ENCODE measurements at places on chromosomes 11 and 22. TPM values are rescaled to one million over a fixed set of nuclear protein-coding genes. Genes with fewer than 3 reads are reported as not detected.

DNA sequence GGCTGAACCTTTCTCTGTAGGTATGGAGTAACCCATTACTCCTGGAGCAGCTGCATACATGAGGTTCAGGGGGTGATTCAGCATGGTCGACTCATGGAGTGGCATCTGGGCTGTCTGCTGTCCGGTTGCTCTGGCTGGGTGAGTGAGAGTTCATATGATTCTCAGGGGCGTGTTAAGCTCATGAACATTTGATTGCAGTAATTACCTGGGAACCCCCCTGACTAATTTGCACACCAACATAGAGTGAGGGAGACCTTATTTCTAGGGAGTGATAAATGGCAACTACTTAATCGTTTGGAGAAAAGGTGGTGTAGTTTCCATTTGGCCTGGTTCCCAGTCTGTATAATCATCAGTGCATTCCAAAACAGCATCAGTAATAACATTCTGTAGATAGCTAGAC lies 661.9 kb downstream of the ETS1 start:
- no peak overlapping the region for H3K27ac ChIP-seq
- no peaks in the 10 kb centered on the region for H3K4me1 ChIP-seq
- H3K27me3 ChIP-seq = no peaks in the 10 kb centered on the region

The POLA2 gene
- total RNA-seq = 26.8 TPM

DNA sequence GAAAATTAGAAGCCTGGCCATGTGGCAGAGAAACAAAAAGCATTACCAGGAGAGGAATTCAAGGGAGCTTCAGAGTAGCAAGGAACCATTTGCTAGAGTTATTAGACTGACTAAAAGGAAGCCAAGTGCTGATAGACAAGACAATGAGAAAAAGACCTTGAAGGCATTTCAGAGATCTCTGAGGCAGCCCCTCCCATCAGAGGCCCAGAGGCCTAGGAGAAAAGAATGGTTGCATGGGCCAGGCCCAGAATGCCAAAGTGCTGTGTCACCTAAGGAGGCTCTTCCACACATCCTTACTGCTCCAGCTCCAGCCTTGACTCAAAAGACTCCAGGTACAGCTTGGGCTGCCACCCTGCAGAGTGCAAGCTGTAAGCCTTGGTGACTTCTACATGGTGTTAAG lies 61.8 kb upstream of the POU2AF2 start:
- peak; percentile 1 for DNase-seq
- no peak overlapping the region for H3K27ac ChIP-seq
- H3K4me3 ChIP-seq = no peak overlapping the region
- no peaks in the 10 kb centered on the region for H3K27me3 ChIP-seq

The DUSP8 gene
- 0.82 TPM for total RNA-seq

DNA sequence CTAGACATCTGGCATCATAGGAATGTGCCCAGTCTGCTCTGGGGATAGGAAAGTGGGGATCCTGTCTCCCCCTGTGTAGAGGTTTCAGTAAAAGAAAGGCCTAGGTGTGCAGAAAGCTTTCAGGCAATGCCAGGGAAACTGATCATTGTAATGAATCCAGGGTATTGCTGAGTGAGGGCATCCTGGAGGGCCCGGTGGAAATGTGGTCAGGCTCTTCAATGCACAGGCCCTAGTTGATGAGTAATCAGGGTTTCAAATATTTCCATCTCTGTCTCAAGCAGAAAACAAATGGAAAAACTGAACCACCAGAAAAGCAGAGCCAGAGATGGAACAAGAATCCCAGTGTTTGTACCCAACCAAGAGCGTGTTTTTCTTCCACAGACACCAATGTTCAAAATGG lies 2.0 kb downstream of the CD3E start:
- H3K4me1 ChIP-seq = no peaks in the 10 kb centered on the region
- DNase-seq = no peak
- no peaks in the 10 kb centered on the region for H3K27me3 ChIP-seq
- H3K36me3 ChIP-seq = no peaks in the 10 kb centered on the region
- no peak overlapping the region for H3K27ac ChIP-seq
- no peak overlapping the region for H3K4me3 ChIP-seq

The FJX1 gene
- total RNA-seq = 31.7 TPM

- H3K27ac ChIP-seq = no peak overlapping the region
- H3K36me3 ChIP-seq = no peaks in the 10 kb centered on the region
- peaks cover 30% of the 10 kb centered on the region for H3K4me1 ChIP-seq
- peak; percentile 68 for DNase-seq
These were observed 20.1 kb upstream of the BDNF start for GRCh38 chr11:27720277-27720830.

The RIBC2 gene
- total RNA-seq = not detected

GRCh38 chr11:116418388-116419041 lies 354.3 kb downstream of the BUD13 start:
- no peaks in the 10 kb centered on the region for H3K27me3 ChIP-seq
- no peaks in the 10 kb centered on the region for H3K4me1 ChIP-seq
- no peak overlapping the region for H3K4me3 ChIP-seq
- H3K27ac ChIP-seq = no peak overlapping the region
- H3K36me3 ChIP-seq = no peaks in the 10 kb centered on the region

- no peak overlapping the region for H3K27ac ChIP-seq
- peaks cover 25% of the 10 kb centered on the region for H3K4me1 ChIP-seq
- H3K4me3 ChIP-seq = no peak overlapping the region
- no peaks in the 10 kb centered on the region for H3K27me3 ChIP-seq
- H3K36me3 ChIP-seq = no peaks in the 10 kb centered on the region
These were observed 75.4 kb downstream of the MAML2 start for GRCh38 chr11:96267496-96268032.

DNA sequence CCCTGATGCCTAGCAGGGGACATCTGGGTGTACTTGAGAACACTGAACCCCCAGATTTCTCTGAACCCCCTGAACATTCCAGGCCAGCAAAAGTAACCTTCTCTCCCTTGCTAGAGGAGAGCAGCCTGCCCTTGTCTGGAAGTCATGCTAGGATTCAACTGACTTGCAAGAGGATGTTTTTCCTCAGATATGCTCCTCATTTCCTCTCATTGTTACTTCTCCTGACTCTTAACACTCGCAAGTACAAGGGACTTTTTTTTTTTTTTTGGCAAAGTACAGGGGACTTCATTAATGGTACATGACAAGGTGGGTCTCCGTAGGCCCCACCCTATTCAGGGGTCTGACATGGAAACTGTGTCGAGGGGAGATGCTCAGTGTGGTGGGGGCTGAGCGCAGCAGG lies 6.3 kb upstream of the MCHR1 start:
- no peak overlapping the region for H3K4me3 ChIP-seq
- no peak for DNase-seq
- no peaks in the 10 kb centered on the region for H3K4me1 ChIP-seq
- no peaks in the 10 kb centered on the region for H3K27me3 ChIP-seq

GRCh38 chr11:117631336-117632140 lies 165.5 kb downstream of the DSCAML1 start:
- DNase-seq = no peak
- no peak overlapping the region for H3K4me3 ChIP-seq
- H3K27me3 ChIP-seq = no peaks in the 10 kb centered on the region
- no peaks in the 10 kb centered on the region for H3K4me1 ChIP-seq
- H3K36me3 ChIP-seq = no peaks in the 10 kb centered on the region

GRCh38 chr22:44971651-44972362 lies 38.0 kb downstream of the PHF21B start:
- DNase-seq = no peak
- H3K27me3 ChIP-seq = peaks cover 24% of the 10 kb centered on the region
- no peaks in the 10 kb centered on the region for H3K36me3 ChIP-seq

- DNase-seq = no peak
- H3K27me3 ChIP-seq = peaks cover 15% of the 10 kb centered on the region
- no peak overlapping the region for H3K27ac ChIP-seq
These were observed 7.2 kb upstream of the ZNF280A start for GRCh38 chr22:22527312-22527711.

The SRRD gene
- 39.6 TPM for total RNA-seq

The C11orf91 gene
- not detected for total RNA-seq

- H3K27ac ChIP-seq = peak overlapping the region; percentile 64
- H3K36me3 ChIP-seq = no peaks in the 10 kb centered on the region
- peak overlapping the region; percentile 56 for H3K4me3 ChIP-seq
- peaks cover 46% of the 10 kb centered on the region for H3K4me1 ChIP-seq
- peaks cover 5% of the 10 kb centered on the region for H3K27me3 ChIP-seq
These were observed 2.6 kb upstream of the GCAT start for GRCh38 chr22:37804881-37805809.

DNA sequence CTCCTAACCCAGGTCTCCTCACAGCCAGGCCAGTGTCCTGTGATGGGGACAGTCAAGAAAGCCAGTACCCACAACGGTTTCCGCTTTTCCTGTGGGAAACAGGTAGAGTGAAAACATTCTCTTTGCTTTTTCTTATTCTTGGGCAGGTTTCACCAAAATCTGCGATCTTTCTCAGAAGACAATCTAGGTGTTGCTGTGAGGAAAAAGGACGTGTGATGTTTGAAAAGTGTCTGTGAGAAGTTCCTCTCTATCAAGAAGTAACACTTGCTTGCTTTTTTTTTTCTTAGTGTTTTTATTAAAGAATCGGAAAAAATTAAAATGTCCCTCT lies 9.2 kb upstream of the IL2RB start:
- no peaks in the 10 kb centered on the region for H3K36me3 ChIP-seq
- H3K27ac ChIP-seq = no peak overlapping the region
- DNase-seq = no peak
- 0 out of 2 replicates have a peak, but pooled peaks cover 2% of the 10 kb centered on the region for H3K27me3 ChIP-seq
- H3K4me3 ChIP-seq = no peak overlapping the region

DNA sequence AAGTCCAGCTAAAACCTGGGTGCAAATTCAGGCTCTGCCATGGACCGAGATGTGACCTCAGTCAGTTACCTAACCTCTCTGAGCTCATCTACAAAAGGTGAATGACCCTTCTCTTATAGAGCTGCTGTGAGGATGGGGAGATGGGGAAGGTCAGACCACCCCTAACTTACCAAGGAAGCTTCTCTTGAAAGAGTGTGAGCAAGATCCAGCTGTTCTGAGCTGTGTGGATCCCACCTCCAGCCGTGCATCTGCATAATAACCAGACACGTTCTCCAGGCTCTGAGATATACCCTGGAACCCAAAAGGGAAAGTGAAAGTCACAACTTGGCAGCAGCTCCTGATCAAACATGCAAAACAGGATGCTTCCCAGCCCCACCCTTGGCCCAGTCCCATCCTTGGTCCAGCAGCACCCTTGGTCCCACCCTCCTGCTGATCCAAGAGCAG lies at the start of gene APOL3:
Gene APOL3, minus strand, starts transcription at position 257 of the 444 bp plus-strand sequence. CDS start 11,700 bp downstream, outside the sequence.
- peaks cover 3% of the 10 kb centered on the region for H3K27me3 ChIP-seq
- DNase-seq = no peak
- peaks cover 21% of the 10 kb centered on the region for H3K4me1 ChIP-seq
- no peak within 1 kb of the TSS for H3K4me3 ChIP-seq

The MRPL49 gene
- 113 TPM for total RNA-seq

The CAVIN3 gene
- total RNA-seq = 307 TPM

DNA sequence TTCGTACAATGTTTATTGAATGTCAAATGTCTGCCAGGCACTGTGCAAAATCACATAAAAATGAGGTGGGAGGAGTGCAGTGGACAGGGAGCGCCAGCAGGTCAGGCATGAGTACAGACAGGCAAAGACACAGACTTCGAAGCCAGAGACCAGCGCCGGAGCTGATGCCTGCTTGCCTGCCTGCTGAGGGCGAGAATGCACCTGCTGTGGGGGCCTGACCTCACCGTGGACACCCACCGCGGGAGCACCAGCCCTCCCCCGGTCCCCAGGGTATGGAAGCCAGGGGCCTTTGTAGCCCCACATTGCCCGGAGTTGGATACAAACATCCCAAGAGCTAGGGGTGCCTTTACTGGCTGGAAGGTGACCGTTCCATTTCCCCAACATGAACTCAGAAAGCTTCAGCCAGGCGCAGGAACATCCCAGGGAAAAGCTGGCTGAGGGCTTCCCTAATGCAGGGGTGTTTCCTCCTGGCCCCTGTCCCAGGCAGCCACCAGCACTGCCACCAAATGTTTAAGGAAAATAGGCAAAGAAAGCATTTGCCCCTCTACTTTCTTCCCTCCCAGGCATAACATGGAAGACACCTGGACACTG lies 17.9 kb downstream of the IFITM10 start:
- no peak overlapping the region for H3K4me3 ChIP-seq
- no peaks in the 10 kb centered on the region for H3K4me1 ChIP-seq
- DNase-seq = no peak

- no peak overlapping the region for H3K27ac ChIP-seq
- DNase-seq = no peak
- no peaks in the 10 kb centered on the region for H3K27me3 ChIP-seq
- no peaks in the 10 kb centered on the region for H3K36me3 ChIP-seq
- H3K4me3 ChIP-seq = no peak overlapping the region
These were observed 51.6 kb upstream of the BARX2 start for GRCh38 chr11:129323896-129324502.

DNA sequence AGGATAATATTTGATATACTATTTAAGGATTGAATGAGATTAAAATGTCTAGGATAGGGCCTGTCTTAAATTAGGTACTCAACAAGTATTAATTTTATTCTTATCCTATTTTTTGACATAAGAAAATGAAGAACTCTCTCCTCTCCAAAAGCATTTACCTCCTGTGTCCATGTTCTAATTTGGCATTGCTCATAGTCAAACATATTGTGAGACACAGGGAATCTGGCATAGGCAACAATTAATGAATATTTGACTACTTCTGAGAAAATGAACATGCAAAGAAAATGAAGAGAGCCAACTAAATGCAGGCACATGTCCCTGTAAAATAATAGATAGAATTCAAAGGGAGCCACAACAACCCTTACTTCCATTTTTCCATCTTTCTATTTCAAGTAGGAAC lies 198.5 kb upstream of the C11orf87 start:
- H3K36me3 ChIP-seq = no peaks in the 10 kb centered on the region
- H3K4me3 ChIP-seq = no peak overlapping the region
- H3K27me3 ChIP-seq = no peaks in the 10 kb centered on the region
- no peak for DNase-seq
- no peak overlapping the region for H3K27ac ChIP-seq

- H3K36me3 ChIP-seq = no peaks in the 10 kb centered on the region
- H3K4me3 ChIP-seq = no peak overlapping the region
- H3K27ac ChIP-seq = no peak overlapping the region
- H3K27me3 ChIP-seq = no peaks in the 10 kb centered on the region
- H3K4me1 ChIP-seq = peaks cover 7% of the 10 kb centered on the region
These were observed 61.4 kb downstream of the SLC1A2 start for GRCh38 chr11:35357923-35358322.

The SCN3B gene
- not detected for total RNA-seq

GRCh38 chr11:62360685-62361084 lies 23.4 kb downstream of the ASRGL1 start:
- H3K27ac ChIP-seq = no peak overlapping the region
- H3K27me3 ChIP-seq = no peaks in the 10 kb centered on the region
- H3K4me3 ChIP-seq = no peak overlapping the region
- no peaks in the 10 kb centered on the region for H3K4me1 ChIP-seq
- no peak for DNase-seq
